Amniotic stem cell (primary cell): ENCODE measurements at places on chromosomes 11 and 22.

DNA sequence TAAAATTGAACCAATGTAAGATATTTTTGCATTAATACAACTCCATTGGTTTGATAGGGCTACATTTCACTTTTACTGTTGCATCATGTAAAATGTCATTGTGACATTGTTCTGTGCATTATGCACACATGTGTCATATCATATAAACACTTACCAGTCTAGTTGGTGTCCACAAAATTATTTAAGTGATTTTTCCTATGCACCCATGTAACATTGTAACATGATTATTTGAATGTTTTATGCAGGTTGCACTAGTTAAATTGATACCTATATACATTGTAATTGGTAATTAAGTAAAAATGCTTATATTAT is 9.6 kb upstream of the BIRC3 start:
- DNase-seq: no peak

DNA sequence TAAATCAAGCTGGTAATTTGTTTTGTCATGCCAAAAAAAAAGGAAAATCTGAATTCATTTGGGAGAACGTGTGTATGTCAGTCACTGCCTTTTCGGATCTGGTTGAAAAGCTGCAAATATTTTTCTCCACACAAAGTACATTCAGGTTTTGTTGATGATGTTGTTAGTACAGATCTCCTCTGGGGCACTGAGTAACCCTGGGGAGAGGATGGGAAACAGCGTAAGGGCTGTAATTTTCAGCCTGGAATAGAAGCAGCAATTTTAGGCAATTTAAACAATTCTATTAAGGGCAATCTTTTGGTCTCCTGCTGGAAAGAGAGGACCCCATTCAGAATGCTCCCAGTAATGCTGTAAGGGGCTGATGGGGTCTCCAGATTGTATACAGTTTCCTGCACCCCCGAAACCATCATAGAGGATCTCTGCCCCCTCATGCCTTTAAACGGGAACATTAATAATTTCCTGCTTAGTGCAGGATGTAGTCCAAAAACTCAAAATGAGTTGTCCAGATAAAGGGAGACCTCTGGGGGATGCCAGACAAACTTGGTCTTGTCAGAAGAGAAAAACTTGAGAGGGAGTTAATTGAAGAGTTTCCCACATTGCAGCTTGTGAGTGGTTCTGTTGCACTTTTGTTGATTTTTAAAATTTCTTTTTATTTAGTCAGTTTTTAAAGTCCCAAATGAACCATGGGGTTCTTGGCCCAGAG is 132.3 kb downstream of the COMMD9 start:
- no peak for DNase-seq

DNA sequence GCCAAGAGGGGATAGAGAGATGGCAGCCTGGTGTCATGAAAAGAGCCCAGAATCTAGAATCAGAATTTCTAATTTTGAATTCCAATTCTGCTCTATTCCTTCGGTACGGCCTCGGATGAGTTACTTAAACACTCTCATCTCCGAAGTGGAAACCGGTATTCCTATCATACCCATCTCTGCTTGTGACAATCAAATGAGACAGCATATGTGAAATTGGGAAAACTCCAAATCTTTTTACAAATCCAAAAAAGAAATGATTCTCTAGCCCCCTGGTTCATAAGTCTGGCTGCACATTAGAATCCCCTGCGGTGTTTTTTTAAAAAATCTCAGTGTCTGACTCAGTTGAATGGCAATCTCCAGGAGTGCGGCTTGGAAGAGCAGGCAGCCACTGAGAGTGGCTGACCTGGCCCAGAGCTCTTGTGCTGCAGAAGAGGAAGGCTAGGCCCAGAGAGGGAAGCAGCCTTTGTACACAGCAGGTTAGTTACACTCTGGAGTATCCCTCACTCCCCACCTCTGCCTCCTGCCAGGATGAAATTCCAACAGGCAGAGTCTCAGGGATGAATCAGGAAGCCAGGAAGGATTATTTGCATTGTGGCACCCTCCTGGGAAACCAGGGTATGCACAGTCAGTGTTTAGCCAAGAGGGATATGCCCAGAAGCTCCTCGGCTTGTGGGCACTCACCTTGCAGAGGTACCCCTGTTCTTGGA is 93.6 kb upstream of the ISX start:
- DNase-seq: no peak

DNA sequence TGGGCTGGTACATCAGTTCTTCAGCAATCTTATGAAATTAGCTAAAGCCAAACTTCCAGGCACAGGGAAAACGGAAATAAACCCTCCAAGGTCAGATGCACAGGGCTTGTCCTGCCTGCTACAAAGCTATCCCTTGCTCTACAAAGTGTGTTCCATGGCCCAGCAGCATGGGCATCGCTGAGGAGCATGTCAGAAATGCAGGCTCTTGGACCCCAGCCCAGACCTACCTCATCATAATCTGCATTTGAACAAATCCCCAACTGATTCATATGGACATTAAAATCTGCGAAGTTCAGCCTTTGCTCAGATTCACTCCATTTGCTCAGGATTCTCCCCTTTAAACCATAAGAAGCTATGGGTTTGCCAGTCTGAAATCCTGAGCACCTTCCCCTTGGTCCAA is 129.7 kb upstream of the CSNK2A3 start:
- no peak for DNase-seq
